ENCODE measurements at places on chromosomes 2 and 18.

DNA sequence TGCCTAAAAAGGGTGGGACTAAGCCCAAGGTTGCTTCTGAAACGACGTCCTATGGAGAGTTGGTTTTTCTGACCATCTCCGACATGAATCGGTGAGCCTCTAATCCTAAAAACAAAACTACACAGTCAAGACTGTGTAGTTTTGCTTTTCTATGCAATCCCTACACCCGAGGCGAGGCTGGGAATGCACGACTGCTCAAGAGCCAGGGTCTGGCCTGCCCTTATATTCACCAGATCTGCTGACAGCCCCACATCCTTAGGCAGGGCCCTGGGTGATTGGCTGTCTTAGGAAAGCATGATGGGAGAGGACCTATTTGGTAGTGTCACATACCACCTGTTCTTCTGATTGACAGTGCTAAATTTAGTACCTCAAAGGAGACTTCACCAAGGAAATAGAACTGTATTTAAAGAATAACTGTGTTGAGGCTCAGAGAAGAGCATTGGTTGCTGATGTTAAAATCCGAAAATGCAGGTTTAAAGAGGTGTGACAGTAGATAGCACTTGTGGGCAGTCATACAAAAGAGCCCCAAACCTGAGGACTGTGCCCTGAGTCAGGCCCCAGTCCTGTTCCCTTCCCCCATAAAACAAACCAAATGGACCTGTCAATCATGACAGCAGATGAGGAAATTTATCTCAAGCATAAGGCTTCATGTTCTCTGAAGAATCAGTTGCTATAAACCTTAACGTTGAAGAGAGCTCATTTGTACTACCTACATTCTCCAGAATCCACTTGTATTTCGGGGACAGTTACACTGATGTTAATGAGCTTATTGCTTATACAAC is at the start of gene TTN:
Gene TTN, minus strand, starts transcription at position 197 of the 782 bp plus-strand sequence. CDS start 2,781 bp downstream, outside the sequence.
- DNase-seq: no peak

- DNase-seq: no peak
These were observed 26.6 kb upstream of the NOTO start for GRCh38 chr2:73175663-73176204.

DNA sequence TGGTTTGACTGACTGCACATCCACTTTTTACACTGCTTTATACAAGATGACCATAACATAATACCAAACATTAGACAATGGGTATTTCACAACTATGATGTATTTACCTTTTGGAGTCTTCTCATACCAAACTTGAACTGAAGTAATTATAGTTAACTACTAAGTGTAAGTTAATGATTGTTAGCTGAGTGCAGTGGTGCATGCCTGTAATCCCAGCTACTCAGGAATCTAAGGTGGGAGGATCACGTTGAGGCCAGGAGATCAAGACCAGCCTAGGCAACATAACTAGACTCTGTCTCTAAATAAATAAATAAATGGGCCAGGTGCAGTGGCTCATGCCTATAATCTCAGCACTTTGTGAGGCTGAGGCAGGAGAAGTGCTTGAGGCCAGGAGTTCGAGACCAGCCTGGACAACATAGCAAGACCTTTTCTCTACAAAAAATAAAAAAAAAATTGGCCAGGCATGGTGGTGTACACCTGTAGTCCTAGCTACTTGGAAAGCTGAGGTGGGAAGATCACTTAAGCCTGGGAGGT is 44.9 kb upstream of the ORC2 start:
- no peak for DNase-seq

DNA sequence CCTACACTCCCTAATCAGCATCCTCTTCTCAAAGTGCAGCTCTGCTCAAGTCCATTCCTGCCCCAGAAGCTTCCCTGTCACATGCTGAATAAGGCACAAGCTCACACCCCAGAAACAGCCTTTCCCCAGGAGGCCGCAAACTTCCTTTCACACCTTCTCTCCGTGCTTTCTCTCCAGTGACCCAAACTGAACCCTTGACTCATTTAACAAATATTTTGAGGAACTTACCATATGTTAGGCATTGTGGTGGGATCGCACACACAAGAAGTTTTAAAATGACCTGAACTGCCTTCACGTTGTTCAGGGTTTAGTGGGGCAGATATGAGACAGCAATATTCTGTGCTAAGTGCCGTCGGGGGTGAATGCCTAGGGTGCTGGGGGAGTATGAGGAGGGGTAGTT is 161.3 kb downstream of the INSIG2 start:
- peak; percentile 67 for DNase-seq

- DNase-seq: no peak
These were observed 258.1 kb downstream of the NAPG start for GRCh38 chr18:10783941-10784340.

GRCh38 chr2:195468771-195469170 is 188.3 kb upstream of the SLC39A10 start:
- no peak for DNase-seq

DNA sequence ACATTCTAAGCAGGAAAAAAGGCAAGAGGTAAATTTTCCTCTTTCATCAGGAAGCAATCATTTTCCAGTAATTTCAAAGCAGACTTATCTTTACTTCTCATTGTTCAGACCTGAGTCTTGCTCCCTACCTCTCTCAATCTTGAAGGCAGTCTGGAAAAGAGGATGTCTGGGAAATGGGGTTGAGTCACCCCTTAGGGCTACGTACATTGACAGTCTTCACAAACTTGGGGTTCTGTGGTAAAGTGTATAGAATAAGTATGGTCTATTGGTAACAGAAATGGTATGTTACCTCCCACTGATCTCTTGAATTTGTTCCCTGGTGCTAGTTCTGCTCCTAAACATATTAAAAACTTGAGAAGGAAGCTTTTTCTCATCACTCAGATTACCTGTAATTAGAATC is 361.3 kb downstream of the SS18 start:
- DNase-seq: no peak
